ENCODE measurements at places on chromosomes 4 and X.

- peak; percentile 90 for ATAC-seq
These were observed 261.9 kb downstream of the CBLL2 start for GRCh38 chrX:22534643-22535042.

DNA sequence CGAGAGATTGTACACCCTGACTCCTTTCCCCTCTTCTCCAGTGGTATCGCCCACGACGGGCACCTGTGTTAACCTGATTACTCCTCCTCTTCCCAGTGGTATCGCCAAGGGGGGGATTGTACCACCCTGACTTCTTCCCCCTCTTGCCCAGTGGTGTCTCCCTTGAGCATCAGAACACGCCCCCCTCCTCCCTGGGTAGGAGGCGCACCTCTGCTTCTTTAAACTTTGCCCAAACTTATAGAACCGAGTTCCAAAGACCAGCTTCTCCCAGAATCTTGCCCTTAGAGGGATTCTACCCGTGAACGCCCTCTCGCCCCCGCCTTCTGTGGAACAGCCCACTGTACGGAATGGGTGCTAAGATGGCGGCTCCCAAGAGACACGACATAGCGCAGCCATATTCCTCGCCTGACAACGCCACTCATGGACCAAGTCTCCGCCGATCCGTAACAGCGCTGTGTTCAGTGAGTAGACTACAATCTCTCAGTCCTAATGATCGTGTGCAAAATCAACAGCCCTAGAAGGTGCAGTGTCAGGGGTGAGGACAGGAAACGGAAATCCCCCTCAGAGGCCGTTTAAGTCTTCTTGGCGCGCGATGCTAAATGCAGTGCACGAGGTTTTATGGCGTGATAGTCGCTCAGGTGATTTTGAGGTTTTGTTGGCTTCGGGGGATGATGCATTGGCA lies 4.2 kb upstream of the ZNF157 start:
- ATAC-seq, result peak; percentile 81

DNA sequence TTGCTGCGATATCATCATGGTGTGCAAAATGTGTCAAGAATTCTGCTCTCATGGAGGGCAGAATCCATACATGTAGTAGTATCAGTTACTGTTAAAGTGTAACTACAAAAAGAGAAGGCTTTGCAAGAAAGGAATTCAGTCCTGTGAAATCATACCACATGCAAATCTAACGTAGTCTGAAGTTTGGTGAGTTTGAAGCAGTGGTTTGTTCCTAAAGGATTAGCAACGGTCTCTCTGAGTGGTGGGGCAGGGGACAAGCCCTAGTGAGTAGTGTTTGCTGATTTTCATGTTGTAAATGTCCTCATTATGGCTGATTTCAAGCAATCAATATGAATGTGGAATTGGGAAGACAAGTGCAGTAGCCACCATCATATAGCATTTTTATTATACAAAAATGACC lies 47.1 kb upstream of the CLNK start:
- no peak for ATAC-seq

DNA sequence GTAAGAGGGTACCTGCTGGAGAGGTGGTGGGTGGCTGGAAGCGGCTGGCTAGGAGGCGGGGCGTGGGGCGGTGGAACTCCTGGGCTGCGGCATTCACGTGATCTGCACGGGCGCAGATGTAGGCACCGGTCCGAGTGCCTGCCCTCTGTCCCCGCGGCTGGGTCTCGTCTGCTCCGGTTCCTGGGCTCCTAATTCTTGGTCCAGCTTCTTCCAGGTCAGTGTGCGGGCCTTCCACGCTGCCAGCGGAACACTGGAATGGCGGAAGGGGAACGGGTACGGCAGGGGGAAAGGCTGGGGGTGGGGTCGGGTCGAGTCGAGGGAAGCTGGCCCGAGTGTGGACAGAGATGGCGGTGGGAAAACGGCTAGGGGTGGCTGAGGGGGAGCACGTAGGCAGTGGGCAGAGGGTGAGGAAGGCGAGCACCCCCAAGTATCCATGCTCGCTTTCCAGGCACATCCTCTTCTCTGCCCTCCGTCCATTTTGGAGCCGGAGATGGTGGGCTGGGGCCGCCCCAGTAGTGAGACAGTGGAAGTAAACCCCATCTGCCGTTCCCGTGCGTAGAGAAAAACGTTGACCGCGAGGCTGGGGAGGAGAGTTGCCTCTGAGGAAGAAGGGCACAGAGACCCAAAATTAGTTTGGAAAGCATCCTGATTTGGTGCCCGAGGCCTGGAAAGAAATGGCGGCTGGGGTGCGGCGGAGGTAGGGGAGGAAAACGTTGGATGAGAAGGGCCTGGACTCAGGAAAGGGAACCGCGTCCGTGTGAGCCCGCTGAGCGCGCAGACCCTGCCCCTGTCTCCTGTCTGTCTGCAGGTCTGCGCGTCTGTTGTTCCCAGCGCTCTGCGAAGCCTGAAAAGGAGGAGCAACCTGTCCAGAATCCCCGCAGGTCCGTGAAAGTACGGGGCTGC lies at the start of gene TCEAL4:
Gene TCEAL4, plus strand, starts transcription at position 105 of the 903 bp plus-strand sequence. CDS start 1,161 bp downstream, outside the sequence.
- peak; percentile 61 for ATAC-seq

DNA sequence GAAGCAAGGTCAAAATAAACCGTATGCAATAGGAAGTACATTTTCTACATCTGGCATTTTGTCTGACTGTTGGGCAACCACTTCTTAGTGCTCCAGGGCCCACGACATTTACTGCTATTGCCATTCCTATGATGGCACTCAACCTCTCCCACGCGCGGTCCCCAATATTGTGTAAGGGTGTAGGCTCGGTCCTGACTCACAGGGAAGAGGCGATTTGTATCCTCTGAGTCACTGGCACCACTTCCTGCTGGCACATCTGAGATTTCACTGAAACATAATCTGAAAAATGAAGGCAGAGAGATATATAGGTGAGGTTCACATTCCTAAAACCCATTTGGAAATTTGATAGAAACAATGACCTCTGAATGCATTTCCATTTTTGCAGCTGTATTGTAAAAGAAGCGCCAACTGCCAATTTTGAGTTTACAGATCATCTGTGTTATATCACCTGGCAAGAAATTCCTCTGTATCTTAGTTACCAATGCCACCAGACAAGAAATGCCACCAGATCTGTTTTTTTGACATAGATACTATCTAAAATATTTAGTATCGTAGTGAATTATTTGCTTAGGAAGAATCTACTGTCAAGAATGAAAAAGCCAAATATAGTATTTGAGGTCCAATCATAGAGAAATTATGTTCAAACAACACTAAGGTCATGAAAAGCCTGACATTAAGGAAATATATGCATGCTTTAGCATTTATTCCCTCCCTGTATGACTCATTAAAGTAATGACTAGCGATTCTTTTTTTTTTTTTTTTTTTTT lies 9.8 kb downstream of the EREG start:
- peak; percentile 94 for ATAC-seq

- ATAC-seq, result peak; percentile 63
These were observed 56.7 kb downstream of the SPINK2 start for GRCh38 chr4:56764775-56765174.

GRCh38 chr4:185849664-185850550 lies 37.9 kb upstream of the SORBS2 start:
- ATAC-seq, result no peak

- no peak for ATAC-seq
These were observed 89.3 kb downstream of the HNRNPD start for GRCh38 chr4:82284475-82284857.

- no peak for ATAC-seq
These were observed 200.0 kb downstream of the BCOR start for GRCh38 chrX:39897741-39898097.

DNA sequence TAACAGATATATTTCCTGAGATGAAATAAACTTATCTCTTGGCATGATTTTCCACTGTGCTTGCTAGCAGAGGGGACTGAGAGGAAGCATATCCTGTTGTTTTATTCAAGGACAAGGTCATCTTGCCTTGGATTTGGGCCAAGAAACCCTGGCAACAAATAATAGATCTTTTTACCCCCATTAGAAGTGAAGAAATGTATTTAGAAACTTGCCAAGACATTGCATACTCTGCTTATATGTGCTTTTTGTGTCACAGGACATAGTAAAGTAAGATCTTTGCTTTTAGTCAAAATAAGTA lies 170.2 kb downstream of the RAPGEF2 start:
- no peak for ATAC-seq

DNA sequence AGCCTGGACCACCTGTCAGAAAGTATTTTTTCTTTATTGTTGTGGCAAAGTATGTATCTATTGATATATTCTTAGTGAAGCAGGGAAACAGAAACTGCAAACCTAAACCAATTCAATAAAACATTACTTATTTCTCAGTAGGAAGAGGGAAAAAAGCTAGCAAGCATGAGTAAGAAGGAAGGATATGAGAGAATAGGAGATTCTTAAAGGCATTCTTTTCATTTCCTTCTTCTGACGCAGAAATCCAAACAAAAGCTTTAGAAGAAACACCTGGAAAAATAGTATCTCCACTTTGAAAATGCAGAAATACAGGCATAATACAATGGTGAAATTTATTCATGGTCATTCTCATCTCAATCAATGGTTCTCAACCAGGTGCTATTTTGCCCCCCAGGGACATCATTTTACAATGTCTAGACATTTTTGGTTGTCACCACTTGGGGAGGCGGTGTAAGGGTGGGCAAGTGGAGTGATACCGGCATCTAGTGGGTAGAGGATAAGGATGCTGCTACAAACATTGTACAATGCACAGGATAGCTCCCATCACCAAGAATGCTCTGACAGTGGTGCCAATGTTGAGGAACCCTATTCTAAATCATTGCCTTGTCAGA lies 21.7 kb upstream of the ATXN3L start:
- no peak for ATAC-seq

GRCh38 chrX:111101580-111101979 lies 5.6 kb downstream of the PAK3 start:
- ATAC-seq, result no peak

- ATAC-seq, result no peak
These were observed 11.3 kb upstream of the COX18 start for GRCh38 chr4:73080789-73081188.

Measured in esophagus mucosa (tissue), 1 donor.